Stimulated activated CD4-positive, alpha-beta T cell treated with anti-CD3 and anti-CD28 coated beads, Interleukin-1b, Interleukin-23, amount 100 ng/mL, for 24 hours (primary cell): ENCODE measurements at places on chromosomes 6 and 20.

DNA sequence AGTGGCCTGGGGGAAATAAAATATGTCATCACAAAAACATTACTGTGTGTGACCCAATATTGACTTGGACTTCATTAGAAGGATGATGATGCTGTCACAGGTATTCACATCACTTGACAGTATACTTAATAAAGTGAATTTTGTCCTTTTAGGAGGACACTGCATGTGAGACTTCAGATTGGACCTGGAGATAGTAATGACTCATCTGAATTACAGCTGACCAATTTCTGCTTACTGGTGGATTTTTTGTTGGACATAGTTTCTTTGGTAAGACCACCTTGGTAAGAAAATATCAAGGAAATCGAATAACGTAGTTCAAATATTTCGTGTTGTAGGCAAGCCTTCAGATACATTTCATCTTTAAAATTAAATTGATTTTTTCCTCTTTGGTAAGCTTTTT, 57.1 kb downstream of the DOP1A start:
- no peak for DNase-seq

GRCh38 chr6:147287869-147288271, 83.7 kb downstream of the STXBP5 start:
- no peak for DNase-seq

GRCh38 chr20:13441388-13441787, 197.3 kb downstream of the TASP1 start:
- no peak for DNase-seq

DNA sequence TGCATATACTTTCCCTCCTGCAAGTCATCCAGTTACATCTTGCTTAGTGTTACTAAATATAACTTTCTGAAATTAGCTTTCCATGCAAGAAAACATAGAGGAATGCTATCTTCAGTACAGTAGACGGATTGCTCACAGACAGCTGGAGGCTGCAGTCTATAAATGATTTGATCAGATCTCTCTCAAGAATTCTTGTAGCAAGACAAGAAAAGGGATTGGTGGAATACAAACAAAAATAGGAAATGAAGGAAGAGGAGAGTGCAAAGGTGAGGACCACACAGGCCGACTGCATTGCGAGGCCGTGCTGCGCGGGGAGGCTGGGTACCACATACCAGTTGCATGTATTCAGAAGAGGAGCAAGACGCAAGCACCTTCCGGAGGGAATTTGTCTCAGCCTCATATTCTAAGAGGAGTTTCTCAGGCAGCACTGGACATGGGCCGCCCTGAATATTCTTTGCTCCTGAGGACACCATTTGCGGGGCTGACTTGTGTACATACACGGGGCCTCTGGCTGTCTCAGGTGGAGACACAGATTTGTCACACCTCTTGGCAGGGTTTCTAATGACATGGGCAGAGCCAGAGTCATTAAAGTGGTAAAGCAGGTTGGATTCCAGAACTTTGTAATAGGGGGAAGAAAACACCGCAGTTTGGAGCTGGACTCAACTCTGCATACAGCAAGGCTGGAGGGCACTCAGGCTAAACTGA, 22.7 kb upstream of the KIF25 start:
- no peak for DNase-seq
